Smooth muscle cell of the brain vasculature (primary cell): ENCODE measurements at places on chromosomes 11 and 22.

GRCh38 chr11:134581966-134582769, 170.1 kb upstream of the B3GAT1 start:
- DNase-seq = no peak

DNA sequence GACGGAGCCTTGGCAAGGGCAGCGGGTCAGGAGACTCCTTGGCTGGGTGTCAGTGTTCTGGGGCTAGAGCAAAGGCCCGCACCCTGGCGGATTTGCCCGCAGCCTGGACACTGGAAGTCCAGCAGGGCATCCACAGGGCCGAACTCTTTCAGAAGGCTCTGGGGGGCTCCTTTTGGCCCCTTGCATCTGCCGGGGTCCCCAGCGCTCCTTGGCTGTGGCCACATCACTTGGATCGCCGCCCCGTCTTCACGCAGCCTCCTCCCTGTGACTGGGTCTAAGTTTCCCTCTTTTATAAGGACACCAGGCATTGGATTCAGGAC, 20.0 kb downstream of the MUC5AC start:
- no peak for DNase-seq

GRCh38 chr11:19740586-19740985, 27.9 kb downstream of the NAV2 start:
- DNase-seq = no peak

- DNase-seq = no peak
Observed at GRCh38 chr11:12292766-12293165, 84.6 kb upstream of the PARVA start.

GRCh38 chr11:36030731-36031281, 86.9 kb downstream of the LDLRAD3 start:
- DNase-seq = peak; percentile 62

GRCh38 chr22:38820020-38820419, 23.8 kb downstream of the NPTXR start:
- DNase-seq = no peak

- DNase-seq = no peak
Observed at GRCh38 chr11:28820296-28820989, 712.3 kb downstream of the METTL15 start.

DNA sequence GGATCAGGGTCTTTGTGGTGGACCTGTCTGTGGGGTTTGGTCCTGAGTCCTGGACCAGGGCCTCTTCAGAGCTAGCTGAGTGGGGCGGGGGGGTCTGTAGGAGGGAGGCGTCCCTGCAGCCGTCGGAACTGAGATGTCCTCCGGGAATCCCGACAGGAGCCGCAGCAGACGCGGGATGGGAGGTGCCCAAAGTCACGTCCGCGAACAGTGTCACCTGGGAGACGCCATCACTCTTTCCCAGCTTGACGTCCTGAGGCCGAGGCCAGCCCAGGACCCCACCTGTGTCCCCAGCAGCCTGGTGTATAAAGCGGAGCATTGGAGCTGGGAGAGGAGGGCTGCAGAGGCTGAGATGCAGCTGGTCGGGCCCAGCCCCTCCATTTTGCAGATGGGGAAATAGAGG, 1234.7 kb downstream of the BRD1 start:
- no peak for DNase-seq

- DNase-seq = no peak
Observed at GRCh38 chr22:30427871-30428270, 2.3 kb downstream of the MTFP1 start.

GRCh38 chr22:40249286-40249685, 71.6 kb downstream of the TNRC6B start:
- no peak for DNase-seq

GRCh38 chr11:117669062-117669461, 128.0 kb downstream of the DSCAML1 start:
- no peak for DNase-seq

- DNase-seq = no peak
Observed at GRCh38 chr11:70616938-70617654, 218.8 kb downstream of the CTTN start.

GRCh38 chr11:127679816-127680545, 679.4 kb upstream of the KIRREL3 start:
- DNase-seq = no peak

- no peak for DNase-seq
Observed at GRCh38 chr11:61756452-61757212, 4.2 kb downstream of the MYRF start.

DNA sequence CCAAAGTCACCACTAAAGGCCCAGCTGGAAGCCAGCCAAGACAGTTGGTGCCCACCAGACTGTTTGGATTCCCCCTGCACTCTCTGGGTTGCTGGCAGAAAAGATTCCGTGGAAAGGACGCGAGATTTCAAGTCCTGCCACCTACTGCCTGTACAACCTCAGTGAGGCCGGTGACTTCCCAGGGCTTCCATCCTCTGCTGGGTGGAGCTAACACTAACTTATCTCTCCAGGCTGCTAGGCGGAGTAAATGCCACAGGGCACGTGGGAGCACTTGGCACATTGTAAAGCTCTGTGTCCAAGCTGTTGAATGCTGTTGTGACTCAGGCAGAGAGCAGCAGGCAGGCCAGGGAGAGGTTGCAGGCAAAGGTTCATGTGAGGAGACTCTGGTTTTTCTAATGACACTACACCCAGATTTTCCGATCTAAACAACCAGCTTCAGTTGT, 50.9 kb upstream of the CDON start:
- peak; percentile 40 for DNase-seq

DNA sequence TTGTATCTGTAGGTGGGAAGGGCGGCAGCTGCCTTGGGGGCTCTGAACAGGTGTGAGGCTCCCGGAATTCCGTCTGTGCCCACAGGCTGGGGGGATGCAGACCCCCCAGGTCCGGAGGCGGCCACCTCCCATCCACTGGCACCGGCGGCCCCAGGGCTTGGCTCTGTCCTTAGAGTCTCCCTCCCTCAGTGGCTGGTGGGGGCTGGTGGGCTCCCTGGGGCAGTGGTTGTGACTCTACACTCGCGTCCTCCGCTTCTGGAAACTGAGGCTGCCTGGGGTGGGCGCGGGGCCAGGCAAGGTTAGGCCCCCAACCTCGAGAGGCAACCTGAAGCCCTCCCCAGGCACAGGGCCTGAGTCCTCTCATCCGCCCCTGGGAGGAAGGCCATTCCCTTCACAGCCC, 1305.4 kb downstream of the BRD1 start:
- no peak for DNase-seq

DNA sequence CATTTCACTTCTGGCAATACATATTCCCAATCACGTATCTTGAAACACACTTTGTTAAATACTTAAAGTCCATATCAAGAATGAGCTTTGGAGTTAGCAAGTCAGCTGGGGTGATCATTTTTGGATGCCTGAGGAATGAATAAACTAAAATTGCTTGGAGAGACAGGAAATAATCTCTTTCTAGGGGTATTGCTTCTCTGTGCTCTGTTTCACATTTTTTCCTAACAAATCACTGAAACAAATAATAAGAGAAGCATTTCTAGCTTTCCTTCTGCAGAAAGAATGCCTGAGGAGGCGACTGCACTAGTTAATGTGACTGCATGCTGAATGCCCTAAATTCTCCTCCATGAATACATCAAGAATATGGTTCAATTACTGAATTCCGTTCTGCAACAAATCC, 541.4 kb upstream of the CCDC90B start:
- no peak for DNase-seq

DNA sequence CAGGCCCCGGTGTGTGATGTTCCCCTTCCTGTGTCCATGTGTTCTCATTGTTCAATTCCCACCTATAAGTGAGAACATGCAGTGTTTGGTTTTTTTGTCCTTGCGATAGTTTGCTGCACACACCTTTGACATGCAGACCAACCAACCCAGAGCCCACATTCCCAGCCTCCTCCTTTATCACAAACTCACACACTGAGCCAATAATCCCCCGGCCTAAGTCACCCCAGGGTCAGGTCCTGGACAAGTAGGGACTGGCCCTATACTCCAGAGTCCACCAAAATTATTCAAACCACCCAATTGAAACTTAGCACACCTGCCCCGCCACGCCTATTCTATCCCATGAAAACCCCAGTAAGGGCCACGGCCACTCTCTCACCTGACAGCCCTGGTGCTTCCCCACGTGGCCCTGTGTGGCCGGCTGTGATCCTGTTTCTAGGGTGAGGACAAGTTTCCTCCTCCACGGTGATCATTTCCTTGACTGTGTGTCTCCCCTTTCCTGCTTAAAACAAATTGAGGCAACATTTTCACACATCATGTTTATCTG, 83.1 kb upstream of the SLC22A12 start:
- DNase-seq = no peak

DNA sequence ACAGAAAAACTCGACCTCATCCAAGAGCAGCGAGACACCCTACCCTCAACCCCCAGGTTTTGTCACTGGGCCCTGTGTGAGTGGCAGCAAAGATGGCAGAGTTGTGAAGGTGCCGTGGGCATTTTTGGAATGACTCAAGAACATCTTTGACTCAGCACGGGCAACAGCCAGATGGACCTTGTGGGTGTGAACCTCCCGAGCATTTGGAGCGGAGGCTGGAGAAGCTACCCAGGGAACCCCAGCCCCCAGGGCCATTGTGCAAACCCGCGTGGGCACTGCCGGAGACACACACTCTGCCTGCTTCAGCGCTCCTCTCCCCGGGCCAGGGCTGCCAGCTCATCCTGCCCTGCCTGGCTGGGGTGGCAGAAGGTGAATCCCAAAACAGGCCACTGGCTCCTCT, 66.1 kb downstream of the PANX1 start:
- no peak for DNase-seq

DNA sequence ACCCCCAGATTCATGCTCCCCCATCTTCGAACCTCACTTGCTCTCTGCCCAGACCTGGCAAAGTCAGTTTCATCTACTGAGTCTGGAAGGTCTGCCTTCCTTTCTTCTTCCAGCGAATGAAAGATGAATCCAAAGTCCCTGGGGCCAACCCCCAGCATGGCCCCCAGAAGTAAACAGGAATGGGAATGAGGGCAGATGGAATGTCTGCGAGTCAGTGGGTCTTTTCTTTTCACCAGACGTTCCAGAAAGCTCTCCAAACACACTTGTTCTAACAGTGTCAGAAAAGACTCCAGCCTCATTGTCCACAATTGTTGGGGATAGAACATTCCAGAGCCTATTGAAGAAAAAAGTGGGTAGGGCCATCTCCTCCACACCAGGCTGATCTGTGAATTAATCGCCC, 28.6 kb downstream of the RIBC2 start:
- DNase-seq = no peak

DNA sequence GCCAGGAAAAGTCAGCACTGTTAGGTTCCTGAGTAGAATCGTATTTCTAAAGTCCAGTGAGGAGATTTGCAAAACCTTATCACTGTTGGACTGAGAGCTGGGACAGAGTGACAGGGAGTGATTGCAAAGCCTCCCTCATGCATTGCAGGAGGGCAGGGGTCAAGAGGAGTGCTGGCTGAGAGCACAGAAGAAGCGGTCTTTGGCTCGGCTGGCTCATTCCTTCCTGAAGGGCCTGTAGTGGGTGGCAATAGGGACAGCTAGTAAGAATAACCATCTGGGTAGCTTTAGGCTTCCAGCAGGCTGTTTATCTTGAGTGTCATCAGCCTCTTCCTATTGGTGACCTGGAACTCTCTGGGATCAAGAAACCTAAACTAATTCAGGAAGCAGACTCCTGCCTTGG, 53.4 kb downstream of the CD44 start:
- DNase-seq = no peak

- DNase-seq = no peak
Observed at GRCh38 chr11:68956547-68957254, 24.1 kb downstream of the MRGPRD start.

- DNase-seq = no peak
Observed at GRCh38 chr11:44875037-44875436, 75.6 kb downstream of the TP53I11 start.

GRCh38 chr11:100687630-100688395, 725 bp downstream of the ARHGAP42 start:
- DNase-seq = peak; percentile 82

- no peak for DNase-seq
Observed at GRCh38 chr11:15580056-15580774, 465.5 kb downstream of the INSC start.

- DNase-seq = no peak
Observed at GRCh38 chr11:46050662-46051061, 70.6 kb downstream of the PHF21A start.

GRCh38 chr11:16831316-16832192, 93.1 kb downstream of the C11orf58 start:
- DNase-seq = no peak

- DNase-seq = no peak
Observed at GRCh38 chr11:112847568-112847967, 113.7 kb upstream of the NCAM1 start.

GRCh38 chr22:43530349-43531201, 118.8 kb downstream of the MPPED1 start:
- no peak for DNase-seq

DNA sequence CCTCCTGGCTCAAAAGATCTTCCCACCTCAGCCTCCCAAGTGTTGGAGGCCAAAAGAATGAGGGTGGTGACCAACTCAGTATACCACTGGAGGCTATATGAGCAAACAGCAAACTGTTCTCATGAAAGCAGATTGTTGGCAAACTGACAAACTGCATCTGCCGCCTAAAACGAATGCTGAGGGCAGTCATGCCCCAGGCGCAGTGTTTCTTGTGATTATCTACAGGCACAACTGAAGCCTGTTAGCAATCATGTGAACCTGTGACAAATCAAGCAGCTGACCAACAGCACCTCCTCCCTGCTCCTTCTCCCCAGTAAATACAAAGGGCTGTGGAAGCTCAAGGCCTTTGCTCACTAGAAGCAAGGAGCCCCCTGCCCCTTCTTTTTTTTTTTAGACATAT, 47.8 kb downstream of the BTBD10 start:
- DNase-seq = no peak

DNA sequence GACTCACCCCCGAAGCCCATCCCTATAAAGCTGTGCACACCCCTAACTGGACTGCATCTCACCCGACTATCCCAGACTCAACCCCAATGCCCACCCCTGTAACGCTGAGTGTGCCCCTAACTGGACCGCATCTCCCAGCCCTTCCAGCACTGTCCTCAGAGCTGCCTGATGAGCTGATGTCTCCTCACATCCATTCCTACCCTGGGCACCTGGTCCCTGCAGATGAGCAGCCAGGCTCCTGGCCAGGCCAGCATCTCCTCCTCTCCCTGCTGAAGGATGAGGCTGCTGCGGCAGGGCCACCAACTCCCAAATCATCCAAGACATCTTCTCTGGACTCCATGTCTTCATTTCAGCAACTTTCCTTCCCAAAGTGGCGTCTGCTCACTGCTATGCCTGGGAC, 332.1 kb downstream of the CTTN start:
- no peak for DNase-seq

DNA sequence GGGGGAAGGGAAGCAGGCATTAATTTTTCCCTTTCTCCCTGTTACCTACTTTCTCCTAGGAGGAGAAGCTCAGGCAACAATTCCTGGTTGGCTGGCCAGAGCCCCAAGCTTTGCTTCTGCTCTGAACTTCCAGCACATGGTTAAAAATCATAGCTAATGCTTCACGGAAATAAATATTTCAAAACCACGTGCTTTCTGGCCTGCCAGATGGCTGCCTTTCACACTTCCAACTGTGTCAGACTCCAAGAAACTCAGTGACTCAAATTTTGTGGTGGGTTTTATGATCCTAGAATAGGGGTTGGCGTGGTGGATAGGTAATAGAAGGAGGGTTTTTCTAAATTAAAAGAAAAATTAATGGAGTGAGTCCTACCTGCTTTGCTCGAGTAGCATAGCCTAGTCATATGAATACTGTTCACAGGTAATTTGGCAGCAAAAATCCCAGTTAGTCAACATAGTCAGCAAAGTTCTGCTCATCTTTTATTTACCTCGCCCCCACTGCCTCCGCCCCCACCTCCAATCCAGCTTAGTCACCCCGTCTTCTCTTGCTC, 58.6 kb downstream of the SC5D start:
- DNase-seq = no peak
